ENCODE measurements at places on chromosomes 2 and 18.

DNA sequence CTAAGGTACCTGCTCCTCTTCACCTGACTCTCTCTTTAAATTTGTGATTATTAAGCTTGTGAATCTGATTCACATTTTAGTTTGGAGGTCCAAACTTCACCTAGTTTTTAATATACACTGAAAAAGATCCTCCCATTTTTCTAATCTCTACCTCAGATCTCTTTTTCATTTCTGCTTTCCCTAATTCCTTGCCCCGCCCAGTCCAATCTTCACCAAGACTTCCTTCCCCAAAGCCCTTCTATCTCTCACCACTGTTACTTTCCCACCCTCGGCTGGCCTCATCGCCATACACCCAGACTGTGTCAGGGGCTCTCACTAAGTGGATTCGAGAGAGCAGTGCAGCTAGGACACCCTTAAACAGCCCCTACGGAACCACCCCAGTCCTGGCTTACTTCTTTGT, 40.0 kb downstream of the LBH start:
- no peak for DNase-seq

DNA sequence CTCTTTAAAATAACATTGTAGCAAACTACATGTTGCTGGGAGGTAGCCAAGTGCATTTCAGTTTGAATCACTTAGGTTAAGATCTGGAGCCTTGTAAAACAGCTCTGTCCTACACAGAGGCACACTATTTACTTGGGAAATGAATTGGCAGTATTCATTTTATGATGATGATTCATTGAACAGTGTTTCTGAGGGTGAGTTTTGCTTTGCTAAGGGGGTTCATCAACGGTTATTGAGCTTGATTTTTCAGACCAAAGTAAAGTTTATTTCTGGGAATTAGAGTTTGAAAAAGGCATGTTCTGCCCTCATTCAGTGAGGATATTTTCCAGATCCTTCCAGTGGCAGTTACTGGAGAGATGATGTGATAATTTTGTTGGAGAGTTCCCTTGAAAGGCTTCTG, 55.6 kb downstream of the CCDC85A start:
- no peak for DNase-seq

DNA sequence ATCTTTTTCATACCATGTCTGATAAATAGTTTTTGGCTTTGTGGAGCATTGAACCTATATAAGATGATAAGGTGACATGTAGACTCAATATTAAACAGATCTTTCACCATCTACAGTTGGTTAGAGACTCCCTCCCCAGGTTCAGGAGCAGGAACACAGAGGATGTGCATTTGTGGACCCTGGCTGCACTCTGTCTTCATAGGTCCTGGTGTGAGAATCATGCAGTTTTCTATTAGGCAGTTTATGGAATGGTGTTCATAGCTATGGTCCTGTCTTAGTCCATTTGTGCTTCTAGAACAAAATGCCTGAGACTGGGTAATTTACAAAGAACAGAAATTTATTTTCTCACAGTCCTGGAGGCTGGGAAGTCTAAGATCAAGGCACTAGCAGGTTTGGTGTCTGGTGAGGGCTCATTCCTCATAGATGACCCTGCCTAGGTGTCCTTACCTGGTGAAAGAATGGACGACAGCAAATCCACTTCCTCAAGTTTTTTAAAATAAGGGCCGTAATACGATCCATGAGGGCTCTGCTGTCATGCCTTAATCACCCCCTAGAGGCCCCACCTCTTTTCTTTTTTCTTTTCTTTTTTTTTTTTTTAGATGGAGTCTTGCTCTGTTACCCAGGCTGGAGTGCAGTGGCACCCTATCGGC, 35.3 kb upstream of the FAM98A start:
- no peak for DNase-seq

- DNase-seq, result no peak
Measured at GRCh38 chr18:39314595-39314994, 1749.0 kb upstream of the CELF4 start.

GRCh38 chr2:67829470-67829869, 233.3 kb downstream of the C1D start:
- DNase-seq, result no peak

DNA sequence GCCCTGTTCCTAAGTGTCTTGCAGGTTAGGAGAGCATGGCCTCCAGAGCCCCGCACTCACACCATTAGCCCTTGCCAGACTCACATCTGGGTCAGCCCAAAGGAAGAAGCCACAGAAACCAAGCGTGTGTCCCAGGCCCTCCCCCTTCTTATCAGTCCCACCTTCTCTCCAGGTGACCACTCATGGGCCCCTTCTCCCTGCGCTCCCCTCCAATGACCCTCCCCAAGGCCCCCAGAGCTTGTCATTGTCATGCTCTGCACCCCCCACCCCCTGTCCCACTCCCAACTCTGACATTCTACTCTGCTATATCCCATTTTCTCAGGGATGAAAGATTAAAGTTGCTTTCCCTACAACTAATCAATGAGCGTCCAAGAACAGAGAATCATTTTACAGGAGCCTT, 30.1 kb downstream of the CAPN14 start:
- no peak for DNase-seq

GRCh38 chr2:141393214-141393545, 737.6 kb downstream of the LRP1B start:
- no peak for DNase-seq

DNA sequence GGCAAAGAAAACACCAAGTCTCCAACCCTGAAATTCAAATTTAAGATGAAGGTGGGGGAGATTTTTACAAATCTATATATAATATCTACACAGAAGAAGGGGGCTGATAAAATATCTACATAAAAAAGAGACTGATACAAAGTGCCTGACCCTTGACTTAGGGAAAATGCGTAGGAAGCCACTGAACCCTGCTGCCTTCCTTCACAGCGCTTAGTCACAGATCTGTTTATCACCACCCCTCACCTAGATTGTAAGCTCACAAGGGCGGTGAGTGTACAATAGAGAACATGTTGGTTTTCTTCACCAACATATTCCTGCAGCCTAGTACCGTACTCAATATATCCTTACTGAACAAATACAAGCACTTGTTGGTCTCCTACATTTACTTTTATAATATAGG, 54.3 kb downstream of the NOL10 start:
- DNase-seq, result no peak

GRCh38 chr2:70480468-70480867, 73.2 kb downstream of the TGFA start:
- DNase-seq, result no peak

- no peak for DNase-seq
Measured at GRCh38 chr2:228699888-228700287, 518.4 kb upstream of the SPHKAP start.

GRCh38 chr2:62501794-62502500, 4.0 kb downstream of the TMEM17 start:
- no peak for DNase-seq

GRCh38 chr18:77619525-77619924, 369.9 kb downstream of the GALR1 start:
- DNase-seq, result no peak

- no peak for DNase-seq
Measured at GRCh38 chr2:183243758-183244157, 119.5 kb downstream of the NUP35 start.

- no peak for DNase-seq
Measured at GRCh38 chr2:121705390-121705789, 31.3 kb downstream of the NIFK start.

- no peak for DNase-seq
Measured at GRCh38 chr2:217688494-217688893, 314.3 kb downstream of the TNS1 start.

- no peak for DNase-seq
Measured at GRCh38 chr18:60200558-60200957, 172.0 kb downstream of the MC4R start.

DNA sequence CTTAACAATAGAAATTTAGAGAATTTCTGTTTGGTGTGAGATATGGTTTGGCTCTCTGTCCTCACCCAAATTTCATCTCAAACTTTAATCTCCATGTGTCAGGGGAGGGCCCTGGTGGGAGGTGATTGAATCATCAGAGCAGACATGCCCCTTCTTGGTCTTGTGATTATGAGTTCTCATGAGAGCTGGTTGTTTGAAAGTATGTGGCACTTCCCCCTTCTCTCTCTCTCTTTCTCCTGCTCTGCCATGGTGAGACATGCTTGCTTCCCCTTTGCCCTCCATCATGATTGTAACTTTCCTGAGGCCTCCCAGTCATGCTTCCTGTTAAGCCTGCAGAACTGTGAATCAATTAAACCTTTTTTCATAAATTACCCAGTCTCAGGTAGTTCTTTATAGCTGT, 524.7 kb upstream of the ACVR2A start:
- no peak for DNase-seq

DNA sequence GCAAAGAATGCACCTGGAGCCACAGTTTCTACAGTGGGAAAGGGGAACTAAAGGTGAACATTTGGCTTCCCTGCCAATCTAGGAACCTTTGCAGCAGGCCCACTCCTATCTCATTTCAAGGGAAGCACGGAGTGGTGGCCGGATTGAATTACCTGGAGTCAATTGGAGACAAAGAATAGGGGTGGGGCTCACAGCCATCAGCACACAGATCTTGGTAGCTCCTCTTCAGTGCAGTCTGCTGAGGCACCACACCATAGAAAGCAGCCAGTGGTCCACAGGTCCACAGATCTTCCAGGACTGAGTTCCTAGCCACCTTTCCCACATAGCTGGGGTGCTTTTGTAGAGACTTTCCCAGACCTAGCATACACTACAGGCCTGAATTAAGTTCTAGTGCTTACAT, 43.5 kb upstream of the NXPH2 start:
- DNase-seq, result no peak
